ENCODE measurements at places on chromosomes 7 and 10.

DNA sequence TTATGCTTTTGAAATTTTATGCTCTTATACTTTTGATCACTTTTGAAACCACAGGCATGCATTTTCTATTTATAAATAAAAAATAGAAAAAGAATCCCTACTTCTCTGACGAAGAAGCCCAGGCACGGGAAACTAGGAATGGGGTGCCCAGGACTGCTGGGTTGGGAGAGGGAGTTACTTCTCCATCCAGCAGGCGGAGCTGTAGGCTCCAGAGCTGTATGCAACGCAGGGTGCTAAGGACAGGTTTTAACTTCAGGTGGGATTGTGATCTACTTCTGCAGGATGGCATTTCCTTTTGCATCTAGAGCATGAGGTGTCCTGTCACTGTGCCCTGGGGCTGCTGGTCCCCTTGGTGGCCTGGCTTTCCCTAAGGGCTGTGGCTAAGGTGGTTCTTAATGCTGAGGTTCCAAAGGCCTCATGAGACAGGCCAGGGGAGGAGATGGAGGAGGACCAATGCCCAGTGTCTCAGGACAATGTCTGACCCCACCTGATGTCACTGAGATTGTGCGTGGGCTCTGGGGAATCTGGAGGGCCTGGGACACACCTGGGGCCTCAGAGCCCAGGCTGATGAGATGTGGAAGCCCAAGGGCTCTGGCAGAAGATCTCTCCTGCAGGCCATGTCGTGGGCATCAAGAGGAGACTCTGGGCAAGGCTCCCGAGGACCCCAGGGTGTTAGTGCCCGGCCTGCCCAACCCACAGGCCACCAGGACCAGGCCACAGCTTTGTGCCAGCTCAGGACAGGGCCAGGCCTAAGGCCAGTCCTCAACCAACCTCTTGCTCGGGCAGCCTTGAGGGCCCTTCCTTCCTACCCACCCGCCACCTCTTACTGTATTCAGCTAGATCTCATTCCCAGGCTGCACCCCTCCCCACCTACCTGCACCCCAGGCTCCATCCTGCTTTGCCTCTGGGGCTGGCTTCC is 507 bp downstream of the CCDC201 start:
- no peak for DNase-seq

- DNase-seq = no peak
Measured at GRCh38 chr7:111274857-111275256, 183.9 kb downstream of the LRRN3 start.

DNA sequence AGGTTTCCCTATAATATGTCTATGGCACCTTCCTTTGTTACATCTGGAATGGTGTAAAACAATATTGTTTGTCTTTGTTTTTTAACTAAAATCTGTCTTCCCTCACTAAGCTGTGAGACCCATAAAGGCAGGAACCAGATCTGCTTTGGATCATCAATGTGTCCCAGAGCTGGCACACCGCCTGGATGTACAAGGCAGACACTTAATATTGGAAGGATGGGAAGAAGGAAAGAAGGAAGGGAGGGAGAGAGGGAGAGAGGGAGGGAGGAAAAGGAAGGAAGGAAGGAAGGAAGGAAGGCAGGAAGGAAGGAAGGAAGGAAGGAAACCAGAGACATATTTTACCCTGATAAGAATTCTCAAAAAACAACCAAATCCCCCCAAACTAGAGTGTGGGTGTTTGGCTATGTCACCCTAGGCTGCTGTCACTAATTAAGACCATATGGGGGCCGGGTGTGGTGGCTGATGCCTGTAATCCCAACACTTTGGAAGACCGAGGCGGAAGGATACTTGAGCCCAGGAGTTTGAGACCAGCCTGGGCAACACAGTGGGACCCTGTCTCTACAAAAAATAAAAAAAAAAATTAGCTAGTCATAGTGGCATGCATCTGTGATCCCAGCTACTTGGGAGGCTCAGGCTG is 59.6 kb downstream of the SH3PXD2A start:
- no peak for DNase-seq

DNA sequence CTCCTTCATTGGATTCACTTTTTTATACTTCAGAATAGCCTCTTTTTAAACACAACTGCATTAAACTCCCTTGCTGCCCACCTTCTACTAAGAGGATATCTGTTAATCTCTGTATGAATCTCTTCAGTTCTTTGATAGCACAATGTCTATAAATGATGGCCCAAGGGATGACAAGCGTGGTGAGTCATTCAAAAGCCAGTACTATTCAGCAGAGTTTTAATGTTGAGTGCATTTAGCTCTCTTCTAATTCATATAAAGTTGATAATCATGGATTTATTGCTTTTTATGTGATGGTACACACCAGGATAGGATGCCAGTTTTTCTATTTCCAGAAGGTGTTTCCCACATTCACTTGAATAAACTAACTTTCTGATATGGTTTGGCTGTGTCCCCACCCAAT is 57.4 kb upstream of the HECTD2 start:
- DNase-seq = no peak

- no peak for DNase-seq
Measured at GRCh38 chr10:124668517-124669051, 75.6 kb downstream of the FAM53B start.

- DNase-seq = no peak
Measured at GRCh38 chr10:48478980-48479811, 125.7 kb downstream of the ARHGAP22 start.

DNA sequence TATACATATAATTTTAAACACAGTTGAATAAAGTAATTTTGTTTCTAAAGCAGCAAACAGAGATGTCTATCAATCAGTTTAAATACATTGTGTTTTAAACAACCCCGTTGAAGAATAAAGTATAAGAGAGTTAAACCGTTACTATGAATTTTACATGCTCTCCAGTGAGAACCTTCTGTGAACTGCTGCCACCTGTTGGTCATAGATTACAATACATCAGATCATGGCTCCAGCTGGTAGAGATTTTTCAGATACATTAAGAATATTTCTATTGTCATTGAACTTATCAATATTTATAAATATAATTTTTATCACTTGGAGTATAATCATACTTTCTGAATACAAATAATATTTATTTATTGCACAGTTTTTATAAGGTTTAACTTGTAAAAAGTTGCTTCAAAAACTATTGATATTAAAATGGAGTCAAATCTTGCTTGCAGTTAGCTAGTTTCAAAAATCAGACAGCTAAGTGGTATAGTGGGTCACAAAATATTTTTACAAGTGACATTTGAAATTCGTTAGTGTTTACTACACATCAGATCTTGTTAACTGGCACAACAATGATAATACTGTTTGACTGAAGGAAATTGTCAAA is 561.2 kb upstream of the PHF14 start:
- DNase-seq = no peak

DNA sequence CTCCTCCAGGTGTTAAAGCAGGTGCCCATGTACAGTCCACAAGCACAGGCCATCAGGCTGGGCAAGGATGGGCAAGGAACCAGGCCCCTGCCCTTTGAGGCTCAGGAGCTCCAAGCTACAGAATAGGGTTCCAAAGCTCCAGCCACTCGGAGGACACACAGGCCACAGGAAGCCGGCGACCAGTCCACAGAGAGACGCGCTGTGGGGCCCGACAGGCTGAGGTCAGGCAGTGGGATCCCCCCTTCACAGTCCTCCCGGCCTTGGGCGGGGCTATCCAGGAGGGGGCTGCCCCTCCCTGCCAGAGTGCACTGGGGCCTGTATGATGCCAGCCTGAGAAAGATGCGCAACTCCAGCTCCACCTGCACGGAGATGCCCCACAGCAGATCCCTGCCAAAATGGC is 34.0 kb downstream of the MAD1L1 start:
- DNase-seq = no peak

- DNase-seq = no peak
Measured at GRCh38 chr10:8187171-8187666, 132.7 kb downstream of the GATA3 start.

DNA sequence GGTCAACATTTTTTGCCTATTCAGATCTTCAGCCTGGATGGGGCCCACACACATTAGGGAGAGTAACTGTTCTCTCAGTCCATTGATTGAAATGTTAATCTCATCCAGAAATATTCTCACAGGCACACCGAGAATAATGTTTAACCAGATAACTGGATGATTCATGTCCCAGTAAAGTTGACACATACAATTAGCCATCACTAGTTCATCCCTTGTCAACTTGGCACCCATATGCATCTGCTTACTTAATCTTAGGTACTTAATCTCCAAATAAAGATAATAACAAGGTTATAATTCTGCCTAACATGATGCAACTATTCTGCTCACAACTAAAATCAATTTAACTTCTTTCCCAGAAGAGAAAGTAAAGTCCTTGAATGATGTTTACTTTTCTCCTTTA is 502.6 kb downstream of the ADRA2A start:
- no peak for DNase-seq

- DNase-seq = no peak
Measured at GRCh38 chr7:67478066-67478465, 481.4 kb downstream of the TYW1 start.

DNA sequence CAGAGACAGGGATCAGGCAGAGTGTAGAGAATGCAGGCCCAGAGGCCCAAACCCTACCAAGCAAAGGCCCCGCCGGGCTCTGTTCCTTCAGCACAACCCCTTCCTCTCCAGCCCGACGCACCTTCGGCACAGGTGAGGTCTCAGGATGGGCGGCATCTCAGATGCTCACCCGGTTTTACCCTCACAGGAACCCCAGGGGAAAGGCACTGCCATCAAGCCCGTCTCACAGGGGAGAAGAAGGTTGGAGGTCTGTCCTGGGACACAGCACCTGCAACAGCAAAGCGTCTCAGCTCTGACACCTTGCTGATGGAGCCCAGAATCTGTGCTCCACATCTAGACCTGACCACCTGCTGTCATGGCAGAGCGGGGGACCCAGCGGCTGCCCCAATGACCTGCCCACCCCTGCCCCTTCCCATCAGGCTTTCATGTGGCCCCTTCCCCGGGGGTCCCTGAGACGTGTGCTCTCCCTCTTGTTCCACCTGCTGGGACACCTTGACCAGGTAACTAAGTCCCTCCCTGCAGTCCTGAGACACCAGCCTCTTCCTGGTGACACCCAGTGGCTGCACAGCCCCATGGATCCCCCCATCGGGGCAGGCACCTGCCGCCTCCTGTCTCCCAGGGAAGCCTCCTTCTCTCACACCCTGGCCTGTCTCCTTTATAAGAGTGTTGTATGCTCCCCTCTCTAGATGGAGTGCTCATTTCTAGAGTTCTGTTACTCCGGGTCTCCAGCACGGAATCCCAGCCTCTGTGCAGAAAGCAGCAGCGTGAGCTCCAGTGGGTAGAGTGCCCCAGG is 315.6 kb downstream of the DNAJB6 start:
- DNase-seq = no peak

DNA sequence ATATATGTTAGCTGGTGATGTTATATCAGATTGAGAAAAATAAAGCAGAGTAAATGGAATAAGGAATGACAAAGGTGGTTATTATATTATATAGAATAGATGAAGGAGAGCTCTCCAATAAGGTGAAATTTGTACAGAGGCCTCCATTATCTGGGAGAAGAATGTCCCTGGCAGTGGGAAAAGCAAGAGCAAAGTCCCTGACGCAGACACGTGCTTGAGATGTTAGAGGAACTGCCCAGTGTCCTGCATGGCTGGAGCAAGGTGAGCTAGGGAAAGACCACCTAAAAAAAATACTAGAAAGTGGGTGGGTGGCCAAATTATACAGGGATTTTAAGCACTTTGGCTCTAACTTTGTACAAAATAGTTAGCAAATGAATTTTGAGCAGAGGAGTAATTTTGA is 120.7 kb downstream of the MDFIC start:
- DNase-seq = no peak

GRCh38 chr10:93379731-93380575 is 102.2 kb downstream of the MYOF start:
- DNase-seq = no peak

DNA sequence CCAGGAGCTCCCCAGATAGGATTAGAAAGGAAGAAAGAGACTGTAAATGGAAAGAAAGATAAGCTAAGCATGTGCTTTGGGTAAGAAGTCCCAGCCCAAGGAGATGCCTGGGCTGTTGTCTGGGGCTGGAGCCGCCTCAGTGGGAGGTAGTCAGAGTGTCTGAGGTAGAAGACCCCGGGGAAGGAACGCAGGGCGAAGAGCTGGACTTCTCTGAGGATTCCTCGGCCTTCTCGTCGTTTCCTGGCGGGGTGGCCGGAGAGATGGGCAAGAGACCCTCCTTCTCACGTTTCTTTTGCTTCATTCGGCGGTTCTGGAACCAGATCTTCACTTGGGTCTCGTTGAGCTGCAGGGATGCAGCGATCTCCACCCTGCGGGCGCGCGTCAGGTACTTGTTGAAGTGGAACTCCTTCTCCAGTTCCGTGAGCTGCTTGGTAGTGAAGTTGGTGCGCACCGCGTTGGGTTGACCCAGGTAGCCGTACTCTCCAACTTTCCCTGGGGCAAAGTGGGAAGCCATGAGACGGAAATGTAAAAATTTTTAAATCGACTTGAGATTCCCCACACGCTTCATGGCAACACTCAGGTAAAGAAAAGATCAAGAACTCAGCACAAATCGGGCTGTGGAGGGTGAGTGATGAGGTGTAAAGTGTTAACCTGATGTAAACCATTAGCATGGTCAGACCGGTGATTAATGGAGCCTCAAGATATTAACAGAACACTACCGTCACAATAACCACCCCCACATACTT is 1.3 kb downstream of the HOXA1 start:
- no peak for DNase-seq

- DNase-seq = no peak
Measured at GRCh38 chr10:17162828-17163227, 33.2 kb upstream of the CUBN start.

GRCh38 chr10:102627736-102628293 is 16.5 kb upstream of the TRIM8 start:
- DNase-seq = no peak

GRCh38 chr7:27925573-27926201 is 185.7 kb downstream of the TAX1BP1 start:
- no peak for DNase-seq

GRCh38 chr7:1070544-1071011 is 17.3 kb upstream of the GPER1 start:
- DNase-seq = no peak

- no peak for DNase-seq
Measured at GRCh38 chr10:5843686-5844344, 30.6 kb upstream of the GDI2 start.

DNA sequence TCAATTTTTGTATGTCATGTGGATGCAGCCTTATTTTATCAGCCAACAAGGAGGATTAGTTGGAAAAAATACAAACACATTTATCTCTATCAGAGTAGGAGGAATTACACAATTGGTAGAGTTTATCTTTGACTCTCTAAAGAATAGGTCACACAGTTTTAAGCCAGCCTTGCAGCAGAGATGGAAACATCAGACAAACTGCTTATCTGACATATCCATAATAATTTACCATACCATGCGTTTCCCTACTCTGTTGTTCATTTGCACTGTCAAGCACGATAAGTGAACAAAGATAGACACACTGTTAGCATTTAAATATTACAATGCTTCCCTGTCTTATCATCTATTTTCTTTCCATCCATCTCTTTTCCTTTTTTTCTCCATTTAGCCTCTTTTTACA is 283.7 kb upstream of the SMIM30 start:
- DNase-seq = no peak

Data from stimulated activated CD4-positive, alpha-beta T cell treated with anti-CD3 and anti-CD28 coated beads, Interleukin-4, amount 100 ng/mL, for 4 hours (primary cell).